ENCODE measurements at places on chromosomes 5 and 9. TPM values are rescaled to one million over a fixed set of nuclear protein-coding genes. Genes with fewer than 3 reads are reported as not detected.

DNA sequence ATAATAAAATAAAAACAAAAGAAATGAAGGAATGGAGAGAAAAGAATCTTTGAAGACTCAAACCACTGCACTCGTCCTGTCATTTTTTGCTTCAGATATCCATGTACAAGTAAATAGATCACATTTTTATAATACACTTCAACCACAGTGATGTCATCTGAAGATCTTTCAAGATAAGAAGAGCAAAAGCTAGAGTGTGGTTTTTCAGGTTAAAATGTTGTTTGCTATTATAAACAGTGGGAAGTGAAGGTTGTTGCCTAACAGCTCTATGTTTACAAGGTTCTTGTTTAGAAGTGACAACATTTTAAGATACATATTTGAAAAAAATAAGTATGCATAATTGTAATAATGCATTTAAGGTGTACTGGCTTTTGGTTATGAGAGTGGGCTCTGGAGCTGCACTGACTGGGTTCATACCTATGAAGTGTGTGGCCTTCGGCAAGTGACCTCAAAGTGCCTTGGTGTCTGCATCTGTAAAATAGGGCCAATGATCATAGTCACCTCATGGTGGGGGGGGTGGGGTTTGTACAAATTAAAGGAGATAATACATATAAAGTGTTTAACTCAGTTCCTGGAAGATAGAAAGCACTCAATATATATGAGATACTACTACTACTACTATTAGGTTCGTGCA, 45.5 kb upstream of the IL7R start:
- DNase-seq, result no peak

DNA sequence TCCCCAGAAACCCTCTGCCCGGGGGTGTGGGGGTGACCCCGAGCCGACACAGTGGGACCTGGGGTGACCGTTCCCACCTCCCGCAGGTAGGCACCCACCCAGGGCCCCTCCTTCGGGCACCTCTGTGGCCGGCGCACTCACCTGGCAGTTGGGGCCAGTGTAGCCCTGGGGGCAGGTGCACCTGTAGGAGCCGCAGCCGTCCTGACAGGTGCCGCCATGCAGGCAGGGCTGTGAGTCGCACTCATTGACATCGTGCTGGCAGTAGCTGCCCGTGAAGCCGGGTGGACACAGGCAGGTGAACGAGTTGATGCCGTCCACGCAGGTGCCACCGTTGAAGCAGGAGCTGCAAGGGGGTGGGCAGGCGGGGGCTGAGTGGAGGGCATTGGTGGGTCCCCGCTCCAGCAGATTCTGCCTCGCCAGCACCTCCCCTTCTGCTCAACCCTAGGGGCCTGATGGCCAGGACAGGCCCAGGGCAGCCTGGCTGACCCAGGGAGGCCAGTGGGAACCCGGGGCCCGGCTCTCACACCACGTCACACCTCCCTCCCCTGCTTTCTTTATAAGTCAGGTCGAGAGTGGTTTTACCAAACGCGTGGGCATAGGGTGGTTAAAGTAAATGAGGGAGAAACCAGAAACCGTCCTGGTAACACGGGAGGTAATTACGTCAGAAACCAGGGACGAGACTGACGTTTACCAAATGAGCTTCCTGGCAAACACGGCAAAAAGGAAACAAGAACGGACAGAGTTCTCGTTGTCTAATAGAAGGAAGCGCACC, 26.1 kb upstream of the SEC16A start:
- DNase-seq, result no peak

DNA sequence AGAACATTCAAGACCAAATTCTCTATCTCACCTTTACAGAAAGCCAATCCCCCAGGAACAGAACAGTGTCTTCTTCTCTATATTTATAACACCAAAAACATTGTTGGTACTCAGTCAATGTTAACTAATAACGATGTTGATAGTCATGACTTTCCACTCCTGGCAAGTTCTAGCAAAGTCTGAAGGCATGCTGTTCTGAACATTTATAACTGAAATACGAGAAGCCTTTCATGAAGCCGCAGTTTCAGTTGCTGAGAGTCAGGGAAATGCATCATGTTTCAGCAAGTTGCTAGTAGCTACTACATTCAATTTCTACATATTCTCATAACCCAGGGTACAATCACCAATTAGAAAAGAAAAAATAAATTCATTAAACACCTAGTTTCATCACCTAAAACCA, 301.4 kb downstream of the PDE4D start:
- no peak for DNase-seq

DNA sequence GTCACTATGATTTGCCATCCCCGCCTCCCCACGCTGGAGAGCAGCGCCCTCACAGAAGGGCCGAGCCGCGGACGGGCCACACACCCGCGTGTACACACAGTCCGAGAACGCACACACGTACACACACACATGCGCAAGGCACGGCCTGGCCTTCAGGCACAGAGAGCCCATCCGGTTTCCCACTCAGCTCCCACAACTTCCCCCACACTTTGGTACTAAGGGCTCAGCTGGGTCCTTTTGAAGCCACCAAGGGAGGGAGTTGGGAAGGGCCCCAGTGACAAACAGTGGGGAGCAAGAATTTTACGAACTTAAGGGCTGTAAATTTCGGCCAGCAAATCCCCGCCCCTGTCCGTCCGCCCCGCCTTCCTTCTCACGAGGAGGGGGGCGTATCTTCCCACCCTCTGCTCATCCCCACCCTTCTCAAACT, 133.3 kb upstream of the HAND1 start:
- no peak for DNase-seq

ESM1 gene
- polyA plus RNA-seq, result 8.4 TPM

ENTPD2 gene
- 6.8 TPM for polyA plus RNA-seq

FOXD1 gene
- polyA plus RNA-seq, result 49.5 TPM

All from left renal pelvis (tissue), 4 donors.